ENCODE measurements at places on chromosomes 4 and X.

GRCh38 chrX:16712548-16713155 lies at the start of gene CTPS2:
Gene CTPS2, minus strand, starts transcription at chrX:16712669. Its CDS starts 9,767 bp downstream, at chrX:16702902.
- no peak for DNase-seq

GRCh38 chr4:132934911-132935310 lies 214.2 kb upstream of the PCDH10 start:
- DNase-seq, result no peak

DNA sequence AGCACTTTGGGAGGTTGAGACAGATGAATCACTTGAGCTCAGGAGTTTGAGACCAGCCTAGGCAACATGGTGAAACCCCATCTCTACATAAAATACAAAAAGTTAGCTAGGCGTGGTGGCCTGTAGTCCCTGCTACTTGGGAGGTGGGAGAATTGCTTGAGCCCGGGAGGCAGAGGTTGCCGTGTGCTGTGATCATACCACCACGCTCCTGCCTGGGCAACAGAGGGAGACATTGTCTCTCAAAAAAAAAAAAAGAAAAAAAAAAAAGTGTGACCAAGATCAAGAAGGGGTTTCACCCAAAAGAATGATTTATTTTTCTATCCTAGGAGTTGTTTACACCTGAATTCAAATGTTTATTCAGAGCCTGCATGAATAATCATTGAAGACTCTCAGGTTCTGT lies 572.4 kb upstream of the GALNT7 start:
- DNase-seq, result no peak

DNA sequence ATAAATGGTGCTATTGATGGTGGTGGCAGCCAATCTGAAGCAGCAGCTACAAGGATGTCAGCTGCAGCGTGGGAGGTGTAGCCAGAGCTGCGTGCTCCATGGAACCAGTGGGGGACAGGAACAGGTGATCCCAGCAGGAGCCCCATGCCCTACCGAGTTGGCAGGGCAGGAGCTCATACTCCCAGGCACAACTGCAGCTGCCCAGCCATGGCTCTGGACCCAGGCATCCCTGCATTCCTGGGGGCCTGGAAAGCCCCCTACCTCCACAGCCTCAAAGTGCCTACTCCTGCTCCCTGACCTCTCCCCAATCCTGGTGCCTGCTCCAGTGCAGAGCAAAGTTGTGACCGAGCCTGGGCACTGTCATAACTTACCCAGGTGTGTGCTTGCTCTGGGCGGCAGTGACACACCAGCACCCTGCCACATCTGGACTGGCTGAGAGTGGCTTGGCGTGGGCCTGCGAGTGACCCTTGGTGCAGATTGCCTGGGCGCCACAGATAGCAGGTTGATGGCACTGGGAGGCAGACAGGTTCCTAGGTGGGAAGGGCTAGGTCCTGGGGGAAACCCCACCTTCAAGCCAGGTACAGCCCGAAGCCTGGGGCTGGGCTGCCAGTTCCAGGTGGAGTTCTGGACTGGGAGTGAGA lies 101.1 kb downstream of the DCAF12L2 start:
- no peak for DNase-seq

GRCh38 chr4:16642897-16643296 lies 255.5 kb downstream of the LDB2 start:
- DNase-seq, result no peak

DNA sequence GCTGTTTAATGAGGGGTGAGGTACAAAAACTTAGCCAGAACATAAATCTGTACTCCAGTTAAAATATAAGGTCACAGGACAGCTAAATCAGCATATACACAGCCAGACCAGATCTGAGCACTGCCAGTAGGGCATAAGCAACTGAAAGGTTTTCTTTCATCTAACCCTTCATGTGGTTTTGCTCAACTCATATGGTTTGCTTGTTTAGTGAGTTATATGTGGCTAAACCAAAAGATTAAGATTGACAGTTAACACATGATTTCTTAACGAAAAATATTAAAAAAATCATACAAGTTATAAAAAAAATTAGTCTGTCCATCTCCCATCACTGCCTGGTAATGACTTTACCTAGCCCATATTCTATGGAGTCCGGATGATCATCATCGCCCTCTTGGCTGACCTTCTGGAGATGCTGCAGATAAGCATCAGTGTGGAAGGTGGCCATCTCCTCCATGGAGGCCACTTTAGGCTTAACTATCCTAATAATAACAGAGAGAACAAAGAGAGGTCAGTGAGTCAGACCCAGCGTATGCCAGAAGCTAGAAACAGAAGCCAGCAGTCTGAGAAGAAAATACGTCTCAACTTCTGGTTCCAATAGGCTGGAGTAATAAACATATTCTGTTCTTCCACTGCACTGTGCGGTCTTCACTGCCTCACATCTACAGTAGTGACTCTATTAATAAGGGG lies 4.1 kb downstream of the HDAC8 start:
- DNase-seq, result no peak

GRCh38 chr4:41456559-41457101 lies 81.3 kb upstream of the LIMCH1 start:
- DNase-seq, result no peak

GRCh38 chr4:125826801-125827695 lies 512.3 kb downstream of the FAT4 start:
- DNase-seq, result no peak

DNA sequence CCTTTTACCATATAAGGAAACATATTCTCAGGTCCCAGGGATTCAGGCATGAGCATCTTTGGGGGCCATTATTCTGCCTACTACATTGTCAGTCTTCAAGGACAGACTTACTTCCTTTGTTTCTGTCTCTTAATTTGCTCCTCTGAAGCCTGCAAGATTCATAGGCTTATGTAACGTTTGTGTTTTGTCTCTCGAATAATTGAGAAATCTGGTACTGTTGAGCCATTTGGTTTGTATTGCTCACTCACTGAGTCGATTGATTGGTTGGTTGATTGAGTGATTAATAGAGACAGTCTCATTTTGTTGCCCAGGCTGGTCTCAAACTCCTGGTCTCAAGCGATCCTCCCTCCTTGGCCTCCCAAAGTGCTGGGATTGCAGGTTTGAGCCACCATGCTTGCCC lies 23.7 kb downstream of the TBL1X start:
- no peak for DNase-seq

DNA sequence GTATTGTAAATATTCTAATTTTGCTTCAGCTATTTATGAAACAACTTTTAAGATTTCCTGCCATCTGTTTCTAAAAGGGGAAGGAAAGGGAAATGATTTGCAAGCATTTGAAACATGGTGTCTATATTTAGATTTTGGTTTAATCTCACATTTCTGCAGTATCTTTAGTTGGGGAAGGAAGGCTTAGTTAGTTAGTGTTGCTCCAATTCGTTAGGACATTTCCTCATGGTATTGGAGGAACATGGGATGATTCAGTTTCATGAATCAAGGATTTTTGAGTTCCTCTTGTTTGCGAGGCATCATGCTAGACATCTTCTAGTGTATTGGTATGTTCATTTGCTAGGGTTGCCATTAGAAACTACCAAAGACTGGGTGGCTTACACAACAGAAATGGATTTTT lies 20.5 kb upstream of the TMEM192 start:
- DNase-seq, result no peak

- DNase-seq, result no peak
These were observed 16.4 kb downstream of the PNMA6F start for GRCh38 chrX:153304988-153305736.

- DNase-seq, result no peak
These were observed 112.5 kb downstream of the SH3KBP1 start for GRCh38 chrX:19774905-19775304.

GRCh38 chr4:121150003-121150402 lies 14.1 kb downstream of the TNIP3 start:
- no peak for DNase-seq

DNA sequence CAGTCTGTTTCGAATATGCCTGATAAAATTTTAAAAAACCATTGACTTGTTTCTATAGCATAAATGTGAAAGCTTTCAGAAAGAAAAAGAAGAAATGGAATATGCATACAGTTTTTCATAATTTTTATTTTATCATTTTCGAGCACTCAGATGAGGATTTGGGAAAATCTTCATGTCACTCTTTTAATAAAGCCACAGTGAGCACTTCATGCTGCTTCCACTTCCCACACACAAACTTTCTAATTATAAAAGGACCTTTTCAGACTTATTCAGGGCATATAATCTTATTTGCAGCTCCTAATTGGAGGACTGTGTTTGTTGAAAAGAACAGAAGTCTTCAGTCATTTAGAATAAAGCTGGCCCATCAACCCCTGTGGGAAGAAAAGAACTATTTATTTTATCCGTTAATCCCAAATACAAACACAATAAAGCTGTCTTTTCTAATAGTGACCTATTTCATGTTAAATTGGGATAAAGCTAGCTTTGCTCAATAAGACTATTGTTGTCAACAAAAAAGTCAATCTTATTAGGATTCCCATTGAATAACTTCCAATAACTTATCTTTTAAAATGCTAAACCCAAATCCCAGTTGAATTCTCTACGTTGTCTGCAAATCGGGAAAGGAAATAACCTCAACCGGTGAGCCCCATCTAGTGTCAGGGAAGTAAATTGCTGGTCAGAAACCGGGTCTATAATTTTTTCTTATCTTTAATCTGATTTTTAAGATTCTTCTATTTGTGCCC lies 211.5 kb downstream of the PDGFRA start:
- DNase-seq, result no peak

DNA sequence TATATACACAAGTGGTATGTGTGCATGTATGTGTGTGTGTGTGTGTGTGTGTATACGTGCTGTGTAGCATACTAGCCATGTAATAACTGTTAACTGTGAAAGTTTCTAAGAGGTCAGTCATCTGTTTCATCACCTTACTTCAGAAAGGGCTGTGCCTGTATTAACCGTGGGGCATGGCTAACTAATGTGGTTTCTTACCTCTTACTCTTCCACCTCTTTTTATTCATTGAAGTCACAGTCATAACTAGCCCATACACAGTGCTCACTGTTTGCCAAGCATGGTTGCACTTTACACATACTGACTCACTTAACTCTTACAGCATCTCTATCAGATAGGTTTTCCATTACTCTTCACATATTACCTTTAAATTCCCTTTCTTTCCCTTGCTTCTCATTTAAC lies 23.7 kb upstream of the LRAT start:
- no peak for DNase-seq

- no peak for DNase-seq
These were observed 175.5 kb upstream of the MAGEB16 start for GRCh38 chrX:35622601-35623000.

- no peak for DNase-seq
These were observed 76.5 kb downstream of the RTL9 start for GRCh38 chrX:110435196-110435595.

- DNase-seq, result no peak
These were observed 758 bp upstream of the NR3C2 start for GRCh38 chr4:148442832-148443511.

DNA sequence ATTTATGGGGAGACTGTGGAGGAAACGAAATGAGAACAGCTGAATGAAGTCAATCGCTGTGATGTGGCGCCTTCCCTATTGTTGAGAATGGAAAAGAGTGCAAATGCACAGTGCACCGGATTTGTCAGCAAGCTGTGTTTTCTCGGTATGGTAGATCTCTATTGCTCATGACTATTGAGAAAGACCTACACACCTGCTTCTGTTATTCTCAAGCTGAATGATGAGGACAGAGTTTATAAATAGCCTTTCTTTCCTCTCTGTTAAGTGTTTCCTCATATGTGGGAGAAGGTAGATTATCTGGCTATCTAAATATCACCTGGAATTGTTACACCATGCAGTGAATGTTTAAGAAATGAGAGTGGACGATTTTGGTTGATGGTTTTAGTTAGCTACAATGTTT lies 650.7 kb downstream of the IL1RAPL1 start:
- no peak for DNase-seq

- DNase-seq, result no peak
These were observed 14.6 kb downstream of the SYN1 start for GRCh38 chrX:47605024-47605423.

GRCh38 chr4:169348541-169348940 lies 77.8 kb upstream of the SH3RF1 start:
- no peak for DNase-seq

GRCh38 chr4:56195025-56195424 lies 192.3 kb downstream of the AASDH start:
- DNase-seq, result no peak

GRCh38 chrX:57929373-57929772 lies 19.1 kb upstream of the ZXDA start:
- no peak for DNase-seq

DNA sequence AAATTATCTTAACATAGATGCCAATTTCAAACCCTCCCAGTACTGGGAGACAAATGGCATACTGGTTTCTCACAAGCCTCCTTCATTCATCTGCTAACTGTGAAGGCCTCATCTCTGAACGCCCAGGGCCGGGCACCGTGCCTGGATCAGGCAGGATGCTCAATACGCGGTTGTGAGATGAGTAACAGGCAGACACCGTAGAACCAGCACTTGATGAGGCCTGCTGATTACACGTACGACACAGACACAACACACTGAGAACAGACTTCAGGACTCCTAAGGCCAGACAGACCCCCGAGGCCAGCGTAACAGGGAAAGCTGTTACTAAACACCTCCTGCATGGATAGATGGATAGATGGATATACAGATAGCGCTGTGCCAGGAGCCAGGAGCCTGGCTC lies 154.6 kb downstream of the AFAP1 start:
- DNase-seq, result no peak

- no peak for DNase-seq
These were observed 567.1 kb downstream of the PPARGC1A start for GRCh38 chr4:23322732-23323131.
